ENCODE measurements at places on chromosomes 7 and 10. TPM values are rescaled to one million over a fixed set of nuclear protein-coding genes. Genes with fewer than 3 reads are reported as not detected.

STEAP1B gene
- total RNA-seq: not detected

DNA sequence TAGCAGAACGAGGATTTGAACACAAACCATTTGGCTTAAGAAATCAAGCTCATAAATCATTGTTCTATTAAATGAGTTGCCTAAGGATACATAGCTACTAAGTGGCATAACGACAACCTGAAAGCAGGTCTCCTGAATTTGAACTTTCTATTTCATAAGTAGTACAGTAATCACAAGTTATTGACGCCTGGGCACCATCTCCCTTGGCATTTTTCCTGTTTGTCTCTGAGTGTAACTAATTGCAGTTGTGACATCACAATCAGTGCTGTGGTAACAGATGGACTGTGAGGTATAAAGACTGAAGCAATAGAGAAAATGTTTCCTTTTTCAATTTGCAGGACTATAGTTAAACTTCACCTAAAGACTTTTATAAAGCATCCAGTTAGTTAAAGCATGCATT lies 6.4 kb upstream of the CSTF2T start:
- no peaks in the 10 kb centered on the region for H3K36me3 ChIP-seq
- no peak overlapping the region for H3K4me3 ChIP-seq
- DNase-seq: no peak
- H3K27me3 ChIP-seq: no peaks in the 10 kb centered on the region
- no peaks in the 10 kb centered on the region for H3K4me1 ChIP-seq
- no peak overlapping the region for H3K27ac ChIP-seq

TMEM140 gene
- total RNA-seq: 5.6 TPM

- no peak overlapping the region for H3K27ac ChIP-seq
- no peaks in the 10 kb centered on the region for H3K36me3 ChIP-seq
- DNase-seq: no peak
- H3K4me3 ChIP-seq: no peak overlapping the region
- H3K27me3 ChIP-seq: peaks cover 2% of the 10 kb centered on the region
- no peaks in the 10 kb centered on the region for H3K4me1 ChIP-seq
Observed at GRCh38 chr10:8499312-8499711, 444.8 kb downstream of the GATA3 start.

- no peak overlapping the region for H3K4me3 ChIP-seq
- H3K4me1 ChIP-seq: peaks cover 43% of the 10 kb centered on the region
- no peaks in the 10 kb centered on the region for H3K27me3 ChIP-seq
- H3K36me3 ChIP-seq: no peaks in the 10 kb centered on the region
- peak overlapping the region; percentile 7 for H3K27ac ChIP-seq
- no peak for DNase-seq
Observed at GRCh38 chr10:29588629-29589421, 45.9 kb downstream of the SVIL start.

GRCh38 chr7:84800846-84801245 lies 386.0 kb downstream of the SEMA3D start:
- no peak overlapping the region for H3K27ac ChIP-seq
- DNase-seq: no peak
- no peaks in the 10 kb centered on the region for H3K27me3 ChIP-seq
- no peaks in the 10 kb centered on the region for H3K36me3 ChIP-seq

GRCh38 chr7:152016947-152017346 lies 8.5 kb upstream of the GALNT11 start:
- peaks cover 29% of the 10 kb centered on the region for H3K4me1 ChIP-seq
- DNase-seq: no peak
- no peaks in the 10 kb centered on the region for H3K27me3 ChIP-seq
- no peak overlapping the region for H3K27ac ChIP-seq
- H3K36me3 ChIP-seq: no peaks in the 10 kb centered on the region

- H3K27ac ChIP-seq: no peak overlapping the region
- no peak for DNase-seq
- H3K4me3 ChIP-seq: no peak overlapping the region
- no peaks in the 10 kb centered on the region for H3K36me3 ChIP-seq
Observed at GRCh38 chr7:55946545-55946944, 5.1 kb upstream of the MRPS17 start.

DNA sequence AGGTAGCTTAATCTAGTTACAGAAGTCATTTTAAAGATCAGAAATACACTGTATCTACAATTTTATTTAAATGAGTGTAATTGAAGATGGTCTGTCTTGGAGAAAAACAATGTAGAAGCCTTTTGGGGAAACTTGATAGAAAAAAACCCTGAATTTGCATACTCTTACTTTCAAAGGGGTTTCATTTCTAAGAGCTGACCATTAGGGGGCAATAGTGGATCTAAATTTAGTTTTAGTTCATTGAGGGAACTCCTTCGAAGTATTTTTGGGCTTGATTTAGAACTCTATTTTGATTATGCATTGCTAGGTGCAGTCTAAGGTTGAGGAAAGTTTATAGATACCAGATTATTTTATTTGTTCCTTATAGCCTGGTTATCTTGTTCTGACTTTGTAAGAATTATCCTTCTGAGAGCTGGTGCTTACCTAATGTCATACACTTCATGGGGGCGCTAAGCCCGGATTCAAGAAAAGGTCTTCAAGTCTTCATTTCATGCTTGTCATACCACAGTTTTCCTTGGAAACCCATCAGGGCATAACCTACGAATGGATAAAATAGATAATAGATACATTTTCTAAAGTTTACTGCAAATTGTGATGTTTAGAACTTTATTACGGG lies 69.1 kb upstream of the MXI1 start:
- no peak overlapping the region for H3K27ac ChIP-seq
- H3K4me1 ChIP-seq: peaks cover 21% of the 10 kb centered on the region
- H3K36me3 ChIP-seq: no peaks in the 10 kb centered on the region

GRCh38 chr7:100577507-100577906 lies 3.8 kb upstream of the SAP25 start:
- peaks cover 7% of the 10 kb centered on the region for H3K4me1 ChIP-seq
- peaks cover 15% of the 10 kb centered on the region for H3K36me3 ChIP-seq
- no peak for DNase-seq

- H3K27ac ChIP-seq: no peak overlapping the region
- peaks cover 21% of the 10 kb centered on the region for H3K4me1 ChIP-seq
- H3K4me3 ChIP-seq: no peak overlapping the region
- H3K27me3 ChIP-seq: no peaks in the 10 kb centered on the region
- DNase-seq: peak; percentile 40
Observed at GRCh38 chr10:123428391-123428790, 237.8 kb upstream of the GPR26 start.

SLC26A5 gene
- total RNA-seq: 0.11 TPM

- H3K27me3 ChIP-seq: peaks cover under 1% of the 10 kb centered on the region
- no peaks in the 10 kb centered on the region for H3K4me1 ChIP-seq
- no peak overlapping the region for H3K27ac ChIP-seq
- no peaks in the 10 kb centered on the region for H3K36me3 ChIP-seq
Observed at GRCh38 chr10:71434760-71435394, 38.2 kb downstream of the CDH23 start.

DNA sequence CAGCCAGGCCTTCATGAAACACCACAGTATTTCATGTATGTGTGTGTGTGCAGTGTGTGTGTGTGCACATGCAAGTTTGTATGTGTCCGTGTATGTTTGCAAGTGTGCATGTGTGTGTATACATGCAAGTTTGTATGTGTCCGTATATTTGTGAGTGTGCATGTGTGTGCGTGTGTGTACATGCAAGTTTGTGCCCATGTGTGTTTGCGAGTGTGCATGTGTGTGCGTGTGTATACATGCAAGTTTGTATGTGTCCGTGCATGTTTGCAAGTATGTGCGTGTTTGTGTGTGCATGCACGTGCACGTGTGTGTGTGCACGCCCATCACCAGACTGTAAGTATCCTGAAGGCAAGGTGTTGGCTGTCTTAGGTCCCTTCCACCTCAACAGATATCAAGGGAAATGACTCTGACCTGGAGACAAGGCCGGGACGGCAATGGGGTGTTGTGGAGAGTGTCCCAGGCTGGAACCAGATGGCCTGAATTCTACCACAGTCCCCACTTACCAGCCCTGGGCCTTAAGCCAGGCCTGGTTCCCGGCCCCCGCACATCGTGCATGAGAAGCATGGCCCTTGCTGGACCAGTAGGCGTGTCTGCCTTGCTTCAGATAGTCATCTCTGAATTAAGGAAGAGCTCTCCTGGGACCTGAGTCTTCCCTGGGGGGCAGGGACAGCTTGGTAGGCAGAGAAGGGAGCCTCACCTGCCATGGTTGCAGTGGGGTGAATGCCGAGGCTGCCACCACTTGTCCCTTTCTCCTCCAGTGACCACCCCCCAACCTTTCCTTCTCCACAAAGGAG lies 140.0 kb downstream of the GRK5 start:
- no peaks in the 10 kb centered on the region for H3K27me3 ChIP-seq
- H3K4me1 ChIP-seq: 0 out of 2 replicates have a peak, but pooled peaks cover 2% of the 10 kb centered on the region
- H3K36me3 ChIP-seq: no peaks in the 10 kb centered on the region
- no peak overlapping the region for H3K27ac ChIP-seq

DNA sequence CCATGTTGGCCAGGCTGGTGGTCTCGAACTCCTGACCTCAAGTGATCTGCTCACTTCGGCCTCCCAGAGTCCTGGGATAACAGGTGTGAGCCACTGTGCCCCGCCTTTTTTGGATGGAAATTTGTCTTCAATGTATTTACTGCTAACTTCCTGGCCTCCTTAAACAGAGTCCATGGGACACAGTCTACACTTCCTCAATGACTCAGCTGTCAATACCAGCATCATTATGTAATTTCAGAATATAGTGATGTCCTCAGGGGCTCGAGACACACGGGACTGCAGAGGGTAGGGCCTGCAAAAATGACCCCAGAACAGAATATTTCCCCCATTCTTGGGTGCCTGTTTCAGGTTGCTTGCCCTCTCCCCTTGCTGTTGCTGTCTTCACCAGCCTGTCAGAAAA lies 31.1 kb downstream of the CAMK2G start:
- peaks cover 39% of the 10 kb centered on the region for H3K36me3 ChIP-seq
- no peak overlapping the region for H3K27ac ChIP-seq
- DNase-seq: no peak
- H3K27me3 ChIP-seq: no peaks in the 10 kb centered on the region
- peaks cover 51% of the 10 kb centered on the region for H3K4me1 ChIP-seq

GRCh38 chr10:61986788-61987492 lies 85.4 kb downstream of the ARID5B start:
- H3K36me3 ChIP-seq: peaks cover 2% of the 10 kb centered on the region
- no peaks in the 10 kb centered on the region for H3K27me3 ChIP-seq
- no peak for DNase-seq
- no peak overlapping the region for H3K4me3 ChIP-seq
- peaks cover 10% of the 10 kb centered on the region for H3K4me1 ChIP-seq
- H3K27ac ChIP-seq: no peak overlapping the region

DNA sequence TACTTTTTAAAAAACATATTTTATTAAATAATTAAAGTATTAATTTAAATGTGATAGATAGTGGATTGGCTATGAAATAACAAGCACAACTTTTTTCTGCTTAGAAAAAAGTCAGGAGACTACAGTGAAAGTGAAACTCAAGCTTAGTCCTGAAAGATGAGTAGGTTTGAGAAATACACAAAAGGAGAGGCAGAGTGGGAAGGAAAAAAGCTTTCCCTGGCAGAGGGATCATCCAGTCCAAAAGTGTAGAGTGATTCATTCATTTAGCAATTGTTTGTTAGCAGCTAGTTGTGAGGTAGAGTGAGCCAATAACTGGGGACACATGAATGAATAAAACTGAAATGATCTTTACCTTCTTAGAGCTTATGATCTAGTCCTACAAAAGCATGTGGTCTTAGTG lies 93.5 kb downstream of the FOXP2 start:
- H3K4me3 ChIP-seq: no peak overlapping the region
- no peaks in the 10 kb centered on the region for H3K27me3 ChIP-seq
- no peak overlapping the region for H3K27ac ChIP-seq
- H3K36me3 ChIP-seq: no peaks in the 10 kb centered on the region
- H3K4me1 ChIP-seq: no peaks in the 10 kb centered on the region
- DNase-seq: no peak

TET1 gene
- 10.6 TPM for total RNA-seq

- no peaks in the 10 kb centered on the region for H3K27me3 ChIP-seq
- H3K4me1 ChIP-seq: peaks cover 8% of the 10 kb centered on the region
- DNase-seq: peak; percentile 42
- no peak overlapping the region for H3K4me3 ChIP-seq
- no peaks in the 10 kb centered on the region for H3K36me3 ChIP-seq
- no peak overlapping the region for H3K27ac ChIP-seq
Observed at GRCh38 chr10:58781873-58782488, 269.3 kb downstream of the BICC1 start.

LDB3 gene
- total RNA-seq: not detected
